ENCODE measurements at places on chromosomes 5 and 9. TPM values are rescaled to one million over a fixed set of nuclear protein-coding genes. Genes with fewer than 3 reads are reported as not detected.

GRCh38 chr9:80072451-80072850, 500.7 kb downstream of the TLE4 start:
- H3K4me1 ChIP-seq: peaks cover 4% of the 10 kb centered on the region
- H3K36me3 ChIP-seq: no peaks in the 10 kb centered on the region
- no peaks in the 10 kb centered on the region for H3K27me3 ChIP-seq
- H3K4me3 ChIP-seq: no peak overlapping the region

- no peak overlapping the region for H3K4me3 ChIP-seq
- no peak overlapping the region for H3K27ac ChIP-seq
- no peaks in the 10 kb centered on the region for H3K4me1 ChIP-seq
- H3K27me3 ChIP-seq: no peaks in the 10 kb centered on the region
Measured at GRCh38 chr5:164098531-164098930, 593.1 kb downstream of the MAT2B start.

- no peaks in the 10 kb centered on the region for H3K27me3 ChIP-seq
- H3K4me1 ChIP-seq: no peaks in the 10 kb centered on the region
- no peak for DNase-seq
- H3K4me3 ChIP-seq: no peak overlapping the region
Measured at GRCh38 chr5:127596501-127596900, 52.4 kb upstream of the CTXN3 start.

- H3K4me1 ChIP-seq: peaks cover 15% of the 10 kb centered on the region
- H3K4me3 ChIP-seq: no peak overlapping the region
- no peaks in the 10 kb centered on the region for H3K36me3 ChIP-seq
- H3K27me3 ChIP-seq: peaks cover 17% of the 10 kb centered on the region
- no peak for DNase-seq
- no peak overlapping the region for H3K27ac ChIP-seq
Measured at GRCh38 chr9:68710111-68710471, 5.1 kb downstream of the PIP5K1B start.

DNA sequence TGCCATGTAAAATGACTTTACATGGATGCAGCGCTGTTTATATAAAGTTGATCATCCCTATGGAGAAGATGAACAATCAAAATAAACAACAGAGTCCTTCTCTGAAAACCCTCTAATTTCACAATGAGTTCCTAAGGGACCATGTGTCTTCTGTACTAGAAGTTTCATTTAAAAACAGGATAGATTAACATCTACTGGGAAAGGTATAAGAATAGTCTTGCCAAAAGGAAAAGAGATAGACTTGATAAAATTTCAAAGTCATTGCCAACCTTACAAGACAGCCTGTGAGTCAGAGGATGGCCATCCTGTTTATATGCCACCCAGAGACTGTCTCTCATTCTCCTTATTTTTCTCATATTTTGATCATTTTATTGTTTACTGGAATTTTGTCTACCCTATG, 367.1 kb upstream of the PDE4D start:
- no peaks in the 10 kb centered on the region for H3K27me3 ChIP-seq
- no peak overlapping the region for H3K4me3 ChIP-seq
- no peaks in the 10 kb centered on the region for H3K4me1 ChIP-seq
- no peaks in the 10 kb centered on the region for H3K36me3 ChIP-seq
- no peak for DNase-seq
- no peak overlapping the region for H3K27ac ChIP-seq

GRCh38 chr5:15285901-15286583, 213.9 kb upstream of the FBXL7 start:
- H3K4me1 ChIP-seq: no peaks in the 10 kb centered on the region
- peak; percentile 25 for DNase-seq
- H3K4me3 ChIP-seq: no peak overlapping the region
- H3K27me3 ChIP-seq: no peaks in the 10 kb centered on the region
- no peaks in the 10 kb centered on the region for H3K36me3 ChIP-seq

DNA sequence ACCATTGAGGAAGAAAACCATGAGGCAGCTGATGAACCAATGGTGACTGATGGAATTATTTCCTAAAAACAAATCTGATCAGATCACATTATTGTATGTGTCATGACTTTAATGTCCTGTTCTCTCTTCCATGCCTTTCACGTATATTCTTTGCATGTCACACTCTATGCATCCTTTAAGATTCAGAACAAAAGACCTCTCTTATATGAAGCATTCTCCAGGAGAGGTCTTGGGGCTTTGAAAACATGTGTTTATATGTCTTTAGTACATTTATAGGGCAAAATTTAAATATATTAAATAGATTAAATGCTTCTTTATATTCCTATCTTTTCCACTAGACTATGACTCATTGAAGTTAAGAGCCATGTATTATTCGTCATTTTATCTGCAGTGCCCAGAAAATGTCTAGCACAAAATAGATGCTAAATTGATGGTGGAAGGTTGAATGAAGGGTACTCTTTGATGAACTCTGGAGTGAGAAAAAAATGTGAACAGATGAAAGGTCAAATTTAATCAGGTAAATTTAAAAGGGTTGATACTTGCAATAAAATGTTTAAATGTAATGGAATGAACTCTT, 196.3 kb downstream of the PSAT1 start:
- no peaks in the 10 kb centered on the region for H3K4me1 ChIP-seq
- no peak overlapping the region for H3K27ac ChIP-seq
- no peaks in the 10 kb centered on the region for H3K27me3 ChIP-seq
- H3K36me3 ChIP-seq: no peaks in the 10 kb centered on the region

- no peak overlapping the region for H3K27ac ChIP-seq
- DNase-seq: no peak
- H3K4me1 ChIP-seq: no peaks in the 10 kb centered on the region
- no peaks in the 10 kb centered on the region for H3K27me3 ChIP-seq
- H3K4me3 ChIP-seq: no peak overlapping the region
- no peaks in the 10 kb centered on the region for H3K36me3 ChIP-seq
Measured at GRCh38 chr9:114869845-114870244, 60.5 kb downstream of the TNFSF8 start.

DNA sequence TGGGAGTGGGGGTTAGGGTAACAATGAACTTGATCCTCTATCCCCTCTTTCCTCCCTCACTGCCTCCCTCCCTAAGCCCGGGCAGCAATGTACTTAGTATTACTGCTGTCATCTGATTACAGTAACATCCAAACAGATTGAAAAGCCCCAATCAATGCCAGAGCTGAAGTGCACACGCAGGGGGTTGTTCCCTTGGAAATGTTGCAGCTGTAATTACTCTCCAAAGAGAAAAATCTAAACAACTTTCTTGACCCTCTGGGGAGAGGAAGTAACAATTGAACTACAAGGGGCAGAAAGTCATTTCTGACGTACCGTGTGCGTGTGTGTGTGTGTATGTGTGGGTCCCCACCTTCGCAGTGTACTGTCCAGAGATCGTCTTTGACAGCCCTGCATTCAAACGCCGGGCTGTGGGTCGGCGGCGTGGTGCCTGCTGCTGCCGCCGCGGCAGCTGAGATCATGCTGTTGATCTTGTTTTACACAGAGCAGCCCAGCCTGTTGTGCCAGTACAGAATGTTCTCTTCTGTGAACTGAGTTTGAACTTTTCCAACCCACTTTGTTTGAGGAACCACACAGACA, 66.0 kb upstream of the KLF9 start:
- H3K27me3 ChIP-seq: no peaks in the 10 kb centered on the region
- H3K36me3 ChIP-seq: no peaks in the 10 kb centered on the region
- peak; percentile 63 for DNase-seq
- H3K4me3 ChIP-seq: no peak overlapping the region
- H3K4me1 ChIP-seq: peaks cover 53% of the 10 kb centered on the region
- peak overlapping the region; percentile 91 for H3K27ac ChIP-seq

DNA sequence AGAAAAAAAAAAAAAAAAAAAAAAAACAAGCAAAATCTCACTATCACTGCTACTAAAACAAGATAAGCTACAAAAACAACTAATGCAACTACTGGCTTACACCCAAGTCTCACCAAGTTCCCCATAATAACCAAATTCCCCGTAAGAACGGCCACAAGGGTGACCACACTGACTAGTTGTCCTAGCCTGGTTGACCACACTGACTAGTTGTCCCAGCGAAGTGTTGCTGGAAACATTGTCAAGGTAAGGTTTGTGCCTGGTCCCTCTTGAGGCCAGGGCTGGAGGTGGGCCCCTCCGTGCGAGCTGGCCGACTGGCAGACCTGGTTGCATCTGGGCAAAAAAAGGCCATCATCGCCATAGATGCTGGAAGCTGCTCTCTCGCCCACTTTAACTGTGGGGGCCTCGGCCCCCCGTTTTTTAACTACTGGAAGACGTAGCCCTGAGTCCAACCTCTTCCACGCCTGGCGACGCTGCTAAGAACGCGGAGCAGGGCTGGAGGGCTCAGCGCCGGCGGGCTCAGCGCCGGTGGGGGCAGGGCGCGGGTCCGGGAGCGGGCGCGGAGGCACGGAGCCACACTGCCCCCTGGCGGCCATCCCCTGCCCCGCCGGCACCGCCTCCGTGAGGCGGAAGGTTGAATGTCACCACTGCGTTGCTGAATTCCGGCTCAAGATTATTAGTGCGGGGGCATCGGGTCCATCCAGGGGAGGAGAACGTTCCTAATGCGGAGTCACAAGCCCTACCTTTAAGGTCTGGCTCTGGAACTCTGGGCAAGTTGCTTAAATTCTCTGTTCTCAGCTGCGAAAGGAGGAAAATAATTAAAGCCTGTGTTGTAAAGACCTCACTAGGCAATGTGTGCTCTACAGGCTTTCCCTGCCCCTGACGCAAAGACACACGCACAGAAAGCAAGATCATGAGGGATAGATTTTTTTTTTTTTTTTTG, 84.0 kb downstream of the HSD17B3 start:
- no peaks in the 10 kb centered on the region for H3K36me3 ChIP-seq
- peak overlapping the region; percentile 26 for H3K27ac ChIP-seq
- peak; percentile 66 for DNase-seq
- peak overlapping the region; percentile 49 for H3K4me3 ChIP-seq
- peaks cover 24% of the 10 kb centered on the region for H3K27me3 ChIP-seq

GRCh38 chr9:103530934-103531333, 535.8 kb downstream of the CYLC2 start:
- no peak for DNase-seq
- H3K27me3 ChIP-seq: no peaks in the 10 kb centered on the region
- H3K36me3 ChIP-seq: no peaks in the 10 kb centered on the region
- no peak overlapping the region for H3K27ac ChIP-seq

DNA sequence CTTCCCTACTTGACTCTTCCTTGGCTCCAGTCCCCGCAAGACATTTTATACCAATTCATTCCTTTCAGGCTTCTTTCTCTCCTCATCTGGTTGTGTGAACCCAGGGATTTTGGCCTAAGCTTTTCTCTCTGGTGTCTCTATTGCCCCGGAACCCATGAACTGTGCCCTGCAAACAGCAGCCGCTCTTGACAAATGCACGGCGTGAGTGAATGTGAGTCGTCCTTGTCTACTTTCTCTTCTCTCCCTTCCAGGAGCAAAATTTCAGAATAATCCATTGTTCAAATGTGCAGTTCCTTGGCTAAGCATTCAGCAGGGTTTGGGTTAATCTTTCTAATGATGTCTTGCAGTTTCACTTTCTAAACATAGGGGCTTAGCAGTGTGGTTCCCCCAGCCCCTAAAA, 250.4 kb upstream of the IRX4 start:
- no peaks in the 10 kb centered on the region for H3K4me1 ChIP-seq
- no peak overlapping the region for H3K4me3 ChIP-seq
- DNase-seq: no peak
- no peaks in the 10 kb centered on the region for H3K27me3 ChIP-seq
- no peaks in the 10 kb centered on the region for H3K36me3 ChIP-seq

DNA sequence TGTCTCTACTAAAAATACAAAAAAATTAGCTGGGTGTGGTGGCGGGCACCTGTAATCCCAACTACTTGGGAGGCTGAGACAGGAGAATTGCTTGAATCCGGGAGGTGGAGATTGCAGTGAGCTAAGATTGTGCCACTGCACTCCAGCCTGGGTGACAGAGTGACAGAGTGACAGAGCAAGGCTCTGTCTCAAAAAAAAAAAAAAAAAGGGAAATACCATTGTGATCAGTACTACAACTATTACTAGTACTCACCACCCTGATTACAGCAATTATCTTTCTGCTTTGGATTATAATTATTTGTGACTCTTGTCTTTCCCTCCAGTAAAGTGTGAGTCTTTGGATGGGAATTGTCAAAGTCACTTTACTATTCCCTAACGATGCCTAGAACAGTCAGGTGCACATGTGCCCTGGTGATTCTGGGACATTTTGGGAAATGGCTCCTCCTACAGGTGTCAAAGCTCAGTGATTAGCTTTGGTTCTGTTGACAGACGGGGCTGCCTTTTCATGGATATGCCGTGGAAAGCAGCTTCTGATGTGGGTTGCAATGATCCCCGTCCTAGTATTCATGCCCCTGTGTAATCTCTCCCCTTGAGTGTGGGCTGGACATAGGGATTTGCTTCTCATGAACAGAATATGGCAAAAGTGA, 31.8 kb upstream of the FRRS1L start:
- H3K4me3 ChIP-seq: no peak overlapping the region
- H3K4me1 ChIP-seq: peaks cover 2% of the 10 kb centered on the region
- no peaks in the 10 kb centered on the region for H3K27me3 ChIP-seq
- H3K36me3 ChIP-seq: no peaks in the 10 kb centered on the region
- no peak for DNase-seq
- no peak overlapping the region for H3K27ac ChIP-seq

The SELENOP gene
- 174 TPM for total RNA-seq

The PRKAA1 gene
- total RNA-seq: 39.9 TPM

The TMEM232 gene
- total RNA-seq: 2.1 TPM

The IQGAP2 gene
- 14.9 TPM for total RNA-seq

The SH3TC2 gene
- 2.5 TPM for total RNA-seq

Measured in heart left ventricle (tissue), 16 donors.